Activated naive CD4-positive, alpha-beta T cell treated with anti-CD3 and anti-CD28 coated beads for 36 hours (primary cell): ENCODE measurements at places on chromosomes 2 and 18. TPM values are rescaled to one million over a fixed set of nuclear protein-coding genes. Genes with fewer than 3 reads are reported as not detected.

Gene REG3A
- not detected for total RNA-seq

Gene CNDP1
- not detected for total RNA-seq

Gene CYP1B1
- 2.4 TPM for total RNA-seq

Gene SPR
- 8.7 TPM for total RNA-seq

Gene BAZ2B
- total RNA-seq, result 9.7 TPM

Gene GTF2A1L
- total RNA-seq, result not detected

Gene INHBB
- not detected for total RNA-seq

Gene LNPK
- total RNA-seq, result 23.9 TPM

Gene RAB6C
- not detected for total RNA-seq

Gene EML6
- 0.38 TPM for total RNA-seq

Gene TMEM163
- not detected for total RNA-seq

Gene ALKAL2
- total RNA-seq, result not detected

Gene ZNF892
- total RNA-seq, result 2.7 TPM

Gene NR4A2
- 32.9 TPM for total RNA-seq

Gene LDAH
- 31.1 TPM for total RNA-seq

Gene LYPD1
- not detected for total RNA-seq

Gene PCARE
- not detected for total RNA-seq

Gene SULT1C4
- total RNA-seq, result not detected

Gene TRABD2A
- 41.7 TPM for total RNA-seq
